Kidney epithelial cell (primary cell): ENCODE measurements at places on chromosomes 5 and 9.

- DNase-seq, result no peak
These were observed 206.2 kb downstream of the NDUFS4 start for GRCh38 chr5:53766673-53767072.

DNA sequence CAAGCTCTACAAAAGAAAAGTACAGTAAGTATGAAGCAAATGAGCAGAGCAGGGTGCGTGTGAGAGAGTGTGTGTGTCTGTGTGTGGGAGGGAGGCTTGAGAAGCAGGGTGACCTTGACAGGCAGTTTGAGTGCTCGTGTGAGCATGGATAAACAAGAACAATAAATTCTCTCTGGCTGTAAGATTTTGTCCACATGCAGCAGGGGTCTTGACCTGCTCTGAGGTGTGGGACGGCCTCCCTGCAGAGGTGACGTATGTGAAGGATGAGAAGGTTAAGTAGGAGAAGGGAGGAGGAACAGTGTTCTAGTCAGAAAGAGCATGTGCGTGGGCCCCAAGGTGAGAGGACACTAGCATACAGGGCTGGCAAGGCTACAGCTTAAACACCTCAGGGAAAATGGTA, 49.0 kb downstream of the SPTLC1 start:
- DNase-seq, result no peak

DNA sequence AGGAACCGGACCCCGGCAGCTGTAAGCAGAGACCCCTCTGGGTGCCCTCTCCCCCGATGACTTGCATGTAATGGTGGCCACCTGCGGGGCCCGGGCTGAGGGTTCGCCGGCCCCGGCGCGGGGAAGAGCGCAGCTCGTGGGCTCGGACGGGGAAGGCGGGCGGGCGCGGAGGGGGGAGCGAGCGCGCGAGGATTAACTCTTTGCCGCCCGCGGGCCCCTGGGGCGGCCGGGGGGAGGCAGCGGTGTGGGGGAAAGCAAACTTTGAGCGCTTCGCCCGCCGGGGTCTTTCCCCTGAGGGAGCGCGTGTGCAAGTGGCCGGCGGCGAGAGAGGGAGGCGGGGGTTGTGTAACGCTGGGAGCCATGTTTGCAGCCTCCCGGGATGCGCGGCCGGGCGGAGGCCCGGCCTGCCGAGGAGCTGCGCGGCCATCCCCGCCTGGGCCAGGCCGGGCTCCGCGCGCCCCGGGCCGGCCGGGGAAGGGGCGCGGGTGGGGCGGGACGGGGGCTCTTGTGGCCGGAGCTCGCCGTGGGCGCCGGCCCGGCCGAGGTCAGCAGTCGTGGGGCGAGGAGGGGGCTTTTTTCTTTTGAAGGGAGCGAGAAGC, 547 bp downstream of the ANP32B start:
- no peak for DNase-seq

GRCh38 chr9:137230705-137231371, at the start of gene SLC34A3:
TSS of gene SLC34A3 (plus strand) at chr9:137230901. CDS start at chr9:137231703, 802 bp downstream.
- DNase-seq, result no peak

DNA sequence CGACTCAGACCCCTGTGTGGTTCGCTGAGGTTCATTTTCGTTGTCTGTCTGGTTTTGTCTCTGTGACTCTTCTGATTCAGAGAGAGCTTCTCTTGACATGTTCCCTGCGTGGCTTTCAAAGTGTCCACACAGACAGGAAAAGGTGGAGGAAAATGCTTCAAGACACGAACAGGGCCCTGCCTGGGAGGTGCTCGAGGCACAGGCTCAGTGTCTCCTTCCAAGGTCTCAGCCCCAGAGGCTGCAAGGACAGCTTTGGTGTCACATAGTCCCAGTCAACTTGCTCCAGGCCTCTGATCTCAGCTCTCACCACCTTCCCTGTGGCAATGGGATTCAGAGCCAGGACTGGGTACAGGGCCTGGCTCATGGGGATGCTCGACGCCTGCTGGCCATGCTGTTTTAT, 51.6 kb upstream of the SARDH start:
- no peak for DNase-seq

GRCh38 chr5:179224741-179225140, 120.5 kb downstream of the ADAMTS2 start:
- DNase-seq, result no peak

- DNase-seq, result no peak
These were observed 33.9 kb upstream of the BRD3 start for GRCh38 chr9:134101623-134102149.

DNA sequence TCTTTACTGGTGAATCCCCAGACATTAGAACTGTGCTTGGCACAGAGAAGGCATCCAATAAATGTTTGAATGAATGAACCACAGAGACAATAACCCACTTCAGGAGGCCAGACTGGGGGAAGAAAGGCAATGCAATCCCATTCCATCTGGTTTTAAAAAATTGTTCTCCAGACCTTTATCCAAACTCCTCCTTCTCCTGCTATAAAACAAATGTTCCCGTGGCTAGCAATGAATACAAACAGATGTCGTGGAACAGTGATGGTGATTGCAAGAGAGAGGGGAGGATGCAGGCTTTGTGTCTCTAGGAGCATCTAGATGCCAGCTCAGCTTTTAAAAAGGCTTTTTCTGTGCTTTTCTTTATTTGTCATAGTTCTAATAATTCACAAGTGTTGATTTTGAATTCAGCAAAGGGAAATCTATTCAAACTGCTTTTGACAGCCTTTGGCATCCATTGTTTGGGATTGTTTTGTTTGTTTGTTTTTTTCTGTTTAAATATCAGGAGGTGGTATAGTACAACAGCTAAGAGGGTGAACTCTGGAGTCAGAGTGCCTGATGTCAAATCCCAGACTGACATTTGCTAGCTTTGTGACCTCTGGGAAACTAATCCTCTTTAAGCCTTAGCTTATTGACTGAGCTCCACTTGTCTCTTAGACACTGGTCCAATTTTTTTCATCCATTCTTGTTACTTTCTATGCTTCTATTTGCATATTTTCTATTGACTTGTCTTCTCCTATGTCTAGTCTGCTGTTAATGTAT, 59.1 kb downstream of the TNFSF15 start:
- DNase-seq, result no peak
